Fibroblast of the aortic adventitia (primary cell): ENCODE measurements at places on chromosomes 7 and 10.

DNA sequence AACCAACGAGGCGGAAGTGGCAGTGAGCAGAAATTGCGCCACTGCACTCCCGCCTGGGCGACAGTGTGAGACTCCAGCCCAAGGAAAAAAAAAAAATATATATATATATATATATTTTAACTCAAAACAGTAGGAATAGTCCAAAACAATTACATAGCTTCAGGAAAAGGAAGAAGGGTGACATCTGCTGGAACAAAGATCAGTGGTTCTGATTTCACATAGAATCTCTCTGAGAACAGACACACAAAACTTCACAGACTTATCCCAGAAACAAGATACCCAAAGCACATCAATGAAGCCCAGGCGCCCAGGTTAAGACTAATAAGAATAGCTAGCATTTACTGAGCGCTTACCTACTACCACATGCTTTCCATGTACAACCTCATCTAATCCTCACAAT is 45.0 kb downstream of the DNMBP start:
- DNase-seq, result peak; percentile 57

DNA sequence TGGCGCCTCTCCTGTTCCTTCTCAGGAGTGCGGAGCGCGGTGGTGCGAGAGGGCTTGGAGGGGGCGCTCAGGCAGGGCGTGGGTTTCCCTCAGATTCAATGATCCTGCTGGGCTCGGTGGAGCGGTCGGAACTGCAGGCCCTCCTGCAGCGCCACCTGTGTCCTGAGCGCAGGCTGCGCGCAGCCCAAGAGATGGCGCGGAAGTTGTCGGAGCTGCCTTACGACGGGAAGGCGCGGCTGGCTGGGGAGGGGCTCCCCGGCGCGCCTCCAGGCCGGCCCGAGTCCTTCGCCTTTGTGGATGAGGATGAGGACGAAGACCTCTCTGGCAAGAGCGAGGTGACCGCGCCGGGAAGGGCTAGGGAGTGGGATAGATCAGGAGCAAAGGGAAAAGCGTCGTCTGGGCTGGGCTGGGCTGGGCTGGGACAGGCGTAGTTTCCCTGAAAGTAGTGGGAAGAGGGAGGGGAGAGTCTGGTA is 17.0 kb downstream of the FAM131B start:
- DNase-seq, result no peak

GRCh38 chr10:47041396-47042198 is 130.4 kb downstream of the PTPN20 start:
- peak; percentile 73 for DNase-seq

- no peak for DNase-seq
Observed at GRCh38 chr10:29841724-29842649, 207.2 kb upstream of the SVIL start.

DNA sequence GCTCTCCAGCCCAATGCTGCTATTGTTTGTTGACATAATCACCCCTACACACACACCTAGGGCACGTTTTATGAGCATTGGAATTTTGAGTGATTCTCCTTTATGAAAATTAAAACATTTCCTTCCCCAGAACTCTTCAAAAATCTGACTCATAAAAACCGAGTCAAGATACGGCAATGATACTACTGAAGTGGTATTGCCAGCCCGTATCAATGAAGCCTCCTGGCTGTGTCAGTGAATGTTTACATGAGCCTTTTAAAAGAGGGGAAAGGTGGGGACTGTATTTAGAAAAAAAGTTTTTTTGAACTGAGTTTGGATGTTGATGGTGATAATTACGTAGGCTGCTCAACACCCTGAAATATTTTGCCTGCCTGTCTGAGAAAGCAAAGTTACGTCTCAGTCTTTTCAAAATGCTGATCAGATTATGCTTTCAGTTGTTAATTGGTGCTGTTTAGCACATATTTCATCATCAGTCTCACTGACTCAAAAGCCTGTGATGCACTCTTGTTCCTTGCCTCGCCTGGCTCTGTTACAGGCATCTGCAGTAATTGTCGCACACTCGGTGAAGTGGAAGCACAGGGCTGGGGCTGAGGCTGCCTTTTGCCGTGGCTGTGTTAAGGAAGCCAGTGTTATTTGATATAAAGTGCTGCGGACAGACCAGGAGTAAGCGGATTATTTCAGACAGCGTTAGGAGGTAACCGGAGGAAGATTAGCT is 157.4 kb upstream of the TCF7L2 start:
- DNase-seq, result peak; percentile 77

DNA sequence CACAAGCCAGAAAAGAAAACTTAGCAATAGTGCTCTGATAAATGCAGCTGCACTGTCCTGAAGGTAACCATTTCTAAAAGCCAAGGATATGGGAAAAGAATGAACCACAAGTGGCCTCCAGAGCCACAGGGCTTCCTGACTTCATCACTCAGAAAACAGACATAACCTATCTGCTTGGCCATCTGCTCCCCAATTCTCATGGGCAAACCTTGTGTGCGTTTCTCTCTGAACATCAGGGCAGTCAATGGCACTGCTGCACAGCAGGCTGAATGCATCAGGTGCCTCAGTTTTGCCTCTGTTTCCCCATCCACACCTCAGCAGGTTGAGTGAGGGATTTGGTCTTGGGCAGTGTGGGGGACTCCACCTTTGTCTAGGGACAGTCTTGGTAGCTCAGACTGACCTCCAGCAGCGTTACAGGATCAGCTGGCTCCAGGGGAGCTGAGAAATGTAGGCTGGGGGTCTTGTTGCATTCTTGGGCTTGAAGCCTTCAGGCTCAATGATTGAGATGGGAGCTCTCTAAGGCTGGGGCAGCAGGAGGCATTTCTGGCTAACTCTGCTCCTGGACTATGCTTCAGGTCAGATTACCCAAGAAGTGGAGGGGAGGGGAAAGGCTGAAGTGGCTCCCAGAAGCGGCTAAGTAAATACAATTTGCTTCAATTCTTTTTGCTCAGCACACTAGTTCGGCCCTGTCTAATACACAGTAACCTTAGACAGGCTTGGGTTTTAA is 23.6 kb upstream of the PDLIM1 start:
- DNase-seq, result no peak
